ENCODE measurements at places on chromosomes 2 and 18. TPM values are rescaled to one million over a fixed set of nuclear protein-coding genes. Genes with fewer than 3 reads are reported as not detected.

The DLX1 gene
- 0.18 TPM for total RNA-seq

The ITGA4 gene
- 265 TPM for total RNA-seq

GRCh38 chr2:237552908-237553307 is 13.5 kb upstream of the PRLH start:
- peaks cover 7% of the 10 kb centered on the region for H3K36me3 ChIP-seq
- no peak overlapping the region for H3K4me3 ChIP-seq
- no peak overlapping the region for H3K27ac ChIP-seq

DNA sequence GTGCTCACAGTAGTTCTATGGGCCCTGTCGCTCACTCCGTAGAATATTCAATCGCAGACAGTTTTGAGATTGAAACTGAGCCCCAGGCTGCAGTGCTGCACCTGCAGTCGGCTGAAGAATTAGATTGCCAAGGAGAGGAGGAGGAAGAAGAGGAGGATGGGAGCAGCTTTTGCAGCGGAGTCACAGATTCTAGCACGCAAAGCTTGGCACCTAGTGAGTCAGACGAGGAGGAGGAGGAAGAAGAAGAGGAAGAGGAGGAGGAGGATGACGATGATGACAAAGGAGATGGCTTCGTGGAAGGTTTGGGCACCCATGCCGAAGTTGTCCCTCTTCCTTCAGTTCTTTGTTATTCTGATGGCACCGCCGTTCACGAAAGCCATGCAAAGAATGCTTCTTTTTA is 115.2 kb downstream of the GALNT3 start:
- H3K27me3 ChIP-seq, result no peaks in the 10 kb centered on the region
- DNase-seq, result no peak
- no peaks in the 10 kb centered on the region for H3K36me3 ChIP-seq
- no peak overlapping the region for H3K4me3 ChIP-seq
- H3K27ac ChIP-seq, result no peak overlapping the region
- H3K4me1 ChIP-seq, result no peaks in the 10 kb centered on the region

- H3K27me3 ChIP-seq, result no peaks in the 10 kb centered on the region
- peaks cover 16% of the 10 kb centered on the region for H3K4me1 ChIP-seq
- peaks cover 16% of the 10 kb centered on the region for H3K36me3 ChIP-seq
Observed at GRCh38 chr2:239201884-239202283, 198.9 kb downstream of the HDAC4 start.

All from activated CD4-positive, alpha-beta memory T cell treated with anti-CD3 and anti-CD28 coated beads, Interleukin-2, amount 10 ng/mL, durations not matched to agents 7 days and 5 days (primary cell).